ENCODE measurements at places on chromosomes 2 and 18.

- peak; percentile 90 for DNase-seq
Measured at GRCh38 chr18:9914584-9915290, 921 bp downstream of the VAPA start.

DNA sequence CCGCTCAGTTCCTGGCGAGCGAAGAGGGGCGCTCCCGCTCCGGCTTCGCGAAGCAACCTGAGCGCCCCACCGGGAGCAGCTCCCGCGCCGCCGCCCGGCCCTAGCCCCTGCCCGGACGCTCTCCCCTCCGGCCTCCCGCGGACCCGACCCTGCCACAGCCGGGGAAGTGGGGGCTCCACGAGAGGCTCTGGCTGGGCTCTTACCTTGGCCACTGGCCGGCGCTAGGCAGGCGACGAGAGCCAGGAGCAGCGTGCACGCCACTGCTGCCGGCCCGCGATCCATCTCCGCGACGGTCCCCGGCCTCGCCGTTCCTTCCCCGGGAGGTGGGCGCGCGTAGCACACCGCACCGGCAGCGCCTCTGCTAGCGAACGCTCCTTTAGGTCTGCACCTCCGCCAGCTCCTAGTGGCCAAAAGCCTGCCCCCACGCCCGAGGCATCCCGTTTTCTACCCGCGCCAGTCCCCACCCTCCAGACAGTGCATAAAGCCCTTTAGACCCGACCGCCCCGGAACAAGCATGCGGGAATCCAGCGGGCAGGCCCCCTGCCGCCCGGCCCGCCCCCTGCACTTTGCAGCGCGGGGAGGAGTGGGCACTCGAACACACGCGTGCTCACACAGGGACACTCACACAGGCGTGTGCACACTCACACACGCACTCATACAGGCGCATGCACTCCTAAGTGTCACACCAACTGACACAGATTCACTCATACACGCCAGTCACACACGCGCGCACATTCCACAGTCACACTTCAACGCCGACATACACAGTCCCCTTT lies at the start of gene LRP2:
Gene LRP2 (minus strand): TSS at position 417 of the 776 bp plus-strand sequence. CDS start 135 bp downstream, at position 282.
- peak; percentile 30 for DNase-seq

GRCh38 chr2:23009545-23010149 lies 375.3 kb upstream of the KLHL29 start:
- no peak for DNase-seq

- DNase-seq: no peak
Measured at GRCh38 chr2:172429301-172429968, 2.0 kb downstream of the ITGA6 start.

DNA sequence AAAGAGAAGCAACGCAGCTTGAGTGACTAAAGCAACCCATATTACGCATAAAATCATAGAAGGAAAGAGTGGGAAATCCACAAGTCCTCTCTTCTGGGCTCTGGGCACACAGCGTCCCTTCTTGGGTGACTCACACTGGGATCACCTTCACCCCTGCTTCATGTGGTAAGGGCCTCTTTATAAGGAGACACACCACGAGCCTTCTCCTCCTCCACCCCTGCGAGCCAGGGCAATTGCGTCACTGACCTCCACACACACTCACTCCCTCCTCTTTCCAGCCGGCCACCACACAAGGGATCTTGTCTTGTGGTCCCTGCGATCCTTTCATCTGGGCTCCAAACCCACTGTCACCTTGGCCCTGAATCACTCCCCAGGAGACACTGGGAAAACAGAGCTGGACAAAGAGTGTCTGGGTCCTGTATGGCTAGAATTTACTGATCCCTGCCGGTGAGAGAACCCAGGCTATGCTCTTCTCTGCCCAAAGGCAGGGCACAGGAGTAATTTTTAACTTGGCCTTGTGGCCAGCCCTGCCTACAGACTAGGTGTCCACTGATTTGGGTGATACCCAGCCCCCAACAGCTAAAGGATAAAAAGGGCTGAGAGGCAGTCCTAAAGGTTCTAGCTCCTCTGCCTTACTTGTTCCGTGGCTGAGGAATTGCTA lies 35.3 kb downstream of the NHEJ1 start:
- DNase-seq: peak; percentile 29

- no peak for DNase-seq
Measured at GRCh38 chr2:207937253-207937652, 88.1 kb downstream of the PLEKHM3 start.

- no peak for DNase-seq
Measured at GRCh38 chr18:57737400-57738060, 65.6 kb downstream of the ATP8B1 start.

DNA sequence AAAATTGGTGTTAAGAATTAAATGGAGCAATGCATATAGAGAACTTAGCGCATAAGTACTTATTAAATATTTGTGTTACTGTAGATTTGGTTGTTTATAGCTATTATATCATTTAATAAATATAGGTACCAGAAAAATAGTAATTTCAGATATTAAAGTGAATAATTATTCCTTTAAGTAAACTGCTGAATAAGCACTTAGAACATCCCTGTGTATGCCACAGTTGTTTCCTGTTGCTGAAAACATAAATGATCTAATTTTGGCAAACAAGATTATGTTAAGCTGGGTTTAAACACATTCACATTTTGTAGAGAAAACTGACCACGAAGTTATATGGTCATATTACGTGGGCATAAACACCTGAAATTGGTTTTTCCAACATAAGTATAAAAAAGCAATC lies 388.0 kb upstream of the ZNF804A start:
- no peak for DNase-seq

DNA sequence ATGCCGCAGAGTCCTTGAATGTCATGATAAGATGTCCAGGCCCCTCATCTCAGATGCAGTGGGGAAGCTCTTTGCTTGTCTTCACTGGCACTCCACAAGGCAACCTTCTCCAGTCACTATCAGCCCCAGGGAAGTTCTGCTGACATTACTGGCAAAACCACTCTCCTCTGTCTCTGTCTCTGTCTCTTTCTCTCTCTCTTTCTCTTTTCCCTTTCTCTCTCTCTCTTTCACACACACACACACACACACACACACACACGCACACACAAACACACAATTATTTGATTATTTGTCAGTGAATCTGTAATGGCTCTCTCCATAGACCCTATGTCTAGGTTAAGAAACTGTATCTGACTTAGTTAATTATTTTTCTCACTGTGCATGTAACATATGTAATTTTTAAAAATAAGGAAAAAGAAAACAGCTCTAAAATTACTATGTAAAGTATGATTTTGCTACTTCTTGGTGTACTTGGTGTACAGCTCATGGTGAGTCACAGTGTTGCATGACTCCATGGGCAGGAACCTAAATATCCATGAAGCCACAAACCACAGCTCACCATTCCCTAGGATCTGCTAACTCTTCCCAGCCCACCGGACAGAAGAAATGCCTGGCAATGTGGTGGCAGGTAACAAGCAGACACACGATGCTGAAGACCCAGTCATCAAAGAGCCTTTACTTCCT lies 594.9 kb upstream of the ID2 start:
- DNase-seq: no peak

DNA sequence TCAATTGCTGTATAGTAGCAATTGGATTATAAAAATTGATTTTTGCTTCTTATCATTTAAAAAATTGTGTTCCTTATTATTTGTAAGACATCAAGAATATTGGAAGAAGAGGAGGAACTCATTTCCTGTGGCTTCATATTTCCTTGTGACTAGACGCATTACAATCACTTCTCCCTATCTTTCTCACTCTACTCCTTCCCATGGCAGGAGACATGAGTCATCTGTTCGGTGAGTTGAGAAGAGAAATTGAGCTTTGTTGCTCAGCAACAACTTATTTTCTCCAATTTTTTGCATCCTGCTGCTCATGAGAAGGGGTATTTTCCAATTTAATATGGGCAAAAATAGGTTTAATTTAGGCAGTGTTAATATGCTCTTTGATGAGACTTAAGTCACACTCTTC lies 1783.9 kb downstream of the SUCLG1 start:
- no peak for DNase-seq

GRCh38 chr2:235614176-235614860 lies 120.5 kb downstream of the AGAP1 start:
- DNase-seq: peak; percentile 40

DNA sequence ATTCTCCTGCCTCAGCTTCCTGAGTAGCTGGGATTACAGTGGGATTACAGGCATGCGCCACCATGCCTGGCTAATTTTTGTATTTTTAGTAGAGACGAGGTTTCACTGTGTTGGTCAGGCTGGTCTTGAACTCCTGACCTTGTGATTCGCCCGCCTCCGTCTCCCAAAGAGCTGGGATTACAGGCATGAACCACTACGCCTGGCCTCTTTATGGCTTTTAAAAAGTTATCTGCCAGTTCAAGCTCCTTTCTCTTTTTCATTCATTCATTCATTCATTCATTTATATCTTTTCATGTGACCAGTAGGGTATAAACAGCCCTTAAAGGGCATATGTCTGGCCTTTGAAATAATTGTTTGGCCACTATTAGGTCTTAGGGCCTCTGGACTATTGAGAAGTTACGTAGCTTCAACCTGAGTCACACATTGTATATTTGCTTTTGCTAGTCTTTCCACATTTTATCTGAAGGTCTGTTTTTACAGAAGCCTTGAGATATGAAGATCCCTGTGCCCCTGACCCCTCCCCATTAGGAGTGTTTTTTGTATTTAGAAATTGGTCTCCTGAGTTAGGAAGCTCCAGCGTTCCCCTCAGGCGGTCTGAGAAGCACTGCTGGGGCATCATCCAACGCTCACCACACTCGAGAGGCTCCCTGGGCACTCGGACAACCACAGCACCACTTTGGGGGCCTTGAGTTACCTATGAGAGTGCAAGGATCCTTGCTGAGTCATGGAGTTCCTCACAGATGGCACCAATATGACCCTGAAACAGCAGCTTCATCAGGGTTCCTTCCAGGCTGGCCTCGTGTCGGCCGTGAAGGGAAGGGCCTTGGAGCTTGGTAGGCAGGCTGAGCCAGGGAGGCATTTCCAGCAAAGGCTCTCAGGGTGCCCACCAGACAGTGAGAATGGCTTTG lies 21.8 kb downstream of the FZD5 start:
- DNase-seq: no peak

DNA sequence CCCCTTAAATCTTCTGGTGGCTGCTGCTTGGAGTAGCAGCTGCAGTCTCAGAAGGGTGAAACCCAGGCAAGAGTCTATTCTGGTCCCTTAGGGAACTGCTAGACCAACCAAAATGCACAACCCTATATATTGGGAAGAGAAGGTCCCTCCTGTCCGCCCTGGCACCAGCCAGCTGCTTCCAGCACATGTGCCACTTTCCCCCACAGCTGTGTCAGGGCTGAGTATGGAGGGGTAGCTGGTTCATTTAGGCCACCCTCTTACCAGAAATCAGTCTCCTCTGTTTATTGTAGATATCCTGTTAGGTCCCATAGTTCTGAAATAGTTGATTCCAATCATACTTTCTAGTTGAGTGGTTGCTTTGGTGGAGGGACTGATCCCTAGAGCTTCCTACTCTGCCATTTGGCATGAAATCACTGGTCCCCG lies 68.9 kb downstream of the BIRC6 start:
- DNase-seq: no peak

GRCh38 chr2:30527859-30528258 lies 80.8 kb downstream of the LCLAT1 start:
- DNase-seq: no peak

GRCh38 chr2:157747695-157748370 lies 119.2 kb upstream of the ACVR1C start:
- DNase-seq: no peak

- DNase-seq: no peak
Measured at GRCh38 chr18:73639788-73640187, 507.8 kb downstream of the FBXO15 start.

- DNase-seq: no peak
Measured at GRCh38 chr18:1464444-1465217, 560.0 kb downstream of the ADCYAP1 start.

- DNase-seq: no peak
Measured at GRCh38 chr2:205052781-205053180, 507.5 kb downstream of the PARD3B start.

- DNase-seq: no peak
Measured at GRCh38 chr2:166519391-166519962, 25.4 kb upstream of the SCN7A start.

DNA sequence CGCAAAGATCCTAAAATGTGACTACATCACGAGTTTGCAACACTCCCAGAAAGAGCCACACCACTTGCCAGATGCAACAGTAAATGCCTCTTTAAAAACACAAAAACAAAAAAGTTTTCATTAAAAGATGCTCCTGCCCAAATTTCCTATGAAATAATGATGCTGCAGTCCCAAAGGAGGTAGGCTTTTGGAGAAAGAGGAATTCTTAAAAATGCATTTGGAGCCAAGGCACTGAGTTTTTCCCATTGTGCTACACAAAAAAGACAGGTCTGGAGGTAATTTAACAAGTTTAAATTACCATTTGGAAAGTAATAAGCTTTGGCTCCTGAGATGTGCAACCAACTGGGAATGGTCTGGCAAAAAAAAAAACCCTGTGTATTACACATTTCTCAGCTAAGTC lies 145.0 kb downstream of the PID1 start:
- no peak for DNase-seq

- DNase-seq: no peak
Measured at GRCh38 chr2:11676640-11677039, 6.6 kb upstream of the NTSR2 start.

- DNase-seq: no peak
Measured at GRCh38 chr2:186410802-186411201, 75.3 kb upstream of the ZC3H15 start.

DNA sequence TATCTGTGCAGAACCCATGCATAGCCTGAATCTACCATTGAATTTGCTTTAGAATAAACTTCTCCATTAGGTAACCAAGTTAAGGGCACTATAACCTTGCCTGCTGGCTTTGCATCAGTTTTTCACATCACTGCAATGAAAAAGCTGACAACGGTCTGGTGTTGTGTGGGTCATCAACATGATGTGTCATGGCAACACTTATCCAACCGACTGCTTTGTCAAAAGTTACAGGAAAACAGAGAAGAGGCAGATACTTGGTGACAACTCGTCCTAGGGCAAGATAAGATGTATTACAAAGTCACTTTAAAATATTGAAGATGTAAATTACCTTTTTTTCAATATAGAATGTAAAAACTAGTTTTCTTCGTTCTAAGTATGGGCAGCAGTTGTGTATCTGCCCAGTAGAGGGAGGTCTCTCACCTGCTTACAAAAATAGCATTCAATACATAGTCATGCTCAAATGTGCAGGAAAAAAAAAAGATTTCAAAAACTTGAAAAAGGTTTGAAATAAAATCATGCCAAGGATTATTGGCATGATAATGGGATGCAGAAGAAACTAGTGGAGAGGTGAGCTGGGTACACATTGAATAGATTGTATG lies 96.3 kb downstream of the EVA1A start:
- DNase-seq: no peak

- DNase-seq: no peak
Measured at GRCh38 chr2:147342329-147342728, 502.5 kb upstream of the ACVR2A start.

All from erythroblast (primary cell).